ENCODE measurements at places on chromosomes 11 and 22.

GRCh38 chr11:121553389-121553788 is 100.6 kb upstream of the SORL1-AS1 start:
- no peak for DNase-seq

DNA sequence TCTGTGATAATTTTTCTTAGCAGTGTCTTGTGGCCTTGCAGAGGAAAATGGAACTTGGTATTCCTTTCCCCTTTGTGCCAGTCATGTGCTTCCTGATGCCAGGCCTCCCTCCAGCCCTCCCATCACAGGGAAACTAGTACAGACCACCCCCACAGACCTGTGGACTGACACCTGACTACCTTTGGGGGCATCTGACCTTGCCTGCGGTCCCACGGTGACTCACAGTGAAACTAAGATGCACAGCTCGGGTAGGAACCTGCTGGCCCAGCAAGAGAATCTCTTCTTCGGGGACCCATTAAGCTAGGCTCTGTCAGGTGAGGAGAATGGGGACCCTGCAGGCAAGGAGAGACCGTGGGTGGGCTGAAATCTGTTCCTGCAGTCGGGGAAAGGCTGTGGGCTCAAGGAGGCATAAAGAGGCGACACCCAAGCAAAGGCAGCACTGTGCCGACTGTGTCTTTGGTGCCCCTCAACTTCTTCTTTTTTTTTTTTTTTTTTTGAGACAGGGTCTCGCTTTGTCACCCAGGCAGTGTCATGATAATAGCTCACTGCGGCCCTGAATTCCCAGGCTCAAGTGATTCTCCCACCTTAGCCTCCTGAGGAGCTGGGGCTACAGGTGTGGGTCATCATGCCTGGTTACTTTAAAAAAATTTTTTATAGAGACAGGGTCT is 20.8 kb upstream of the PEX26 start:
- DNase-seq, result no peak

- DNase-seq, result no peak
Measured at GRCh38 chr11:134244593-134244992, 8.6 kb downstream of the THYN1 start.

- DNase-seq, result no peak
Measured at GRCh38 chr11:47204637-47204989, 10.2 kb upstream of the DDB2 start.

- no peak for DNase-seq
Measured at GRCh38 chr22:20776624-20777405, 2.9 kb downstream of the SERPIND1 start.
